ENCODE measurements at places on chromosomes 12 and 14.

DNA sequence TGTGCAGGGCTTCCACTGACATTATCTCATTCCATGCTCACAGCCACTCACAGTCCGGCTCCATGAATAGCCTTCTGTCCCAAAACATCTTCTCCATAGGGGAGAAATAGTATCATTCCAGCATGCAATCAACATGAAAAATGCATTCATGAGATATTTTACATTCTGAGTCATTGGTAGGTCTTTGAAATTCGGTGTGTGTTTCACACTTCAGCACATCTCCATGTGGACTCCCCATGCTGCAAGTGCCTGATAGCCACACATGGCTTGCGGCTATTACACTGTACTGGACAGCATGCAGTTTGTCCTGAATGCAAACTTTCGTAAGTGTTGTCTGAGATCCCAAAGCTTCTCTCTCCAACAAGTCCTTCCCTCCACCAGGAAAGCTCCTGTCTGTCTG, 449.3 kb downstream of the MED13L start:
- no peak for DNase-seq

DNA sequence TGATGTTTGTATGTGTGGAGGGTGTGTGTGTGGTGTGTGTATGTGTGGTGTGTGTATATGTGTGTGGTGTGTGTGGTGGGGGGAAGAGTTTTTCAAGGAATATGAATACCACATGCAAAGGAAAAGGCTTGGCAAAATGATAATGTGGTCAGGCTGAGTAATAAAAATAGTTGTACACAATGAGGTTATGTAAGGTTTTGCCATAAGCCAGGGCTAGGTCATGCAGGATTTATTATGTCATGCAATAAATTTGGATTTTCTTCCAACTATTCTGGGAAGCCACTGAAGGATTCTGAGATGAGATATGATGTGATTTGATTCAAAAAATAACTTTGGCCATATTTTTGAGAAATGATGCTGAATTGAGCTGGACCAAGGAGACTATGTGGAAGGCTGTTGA, 1191.6 kb upstream of the SEL1L start:
- DNase-seq, result no peak

- no peak for DNase-seq
Measured at GRCh38 chr14:104859900-104860299, 5.2 kb upstream of the CEP170B start.

GRCh38 chr12:79658221-79658620, 32.5 kb downstream of the PAWR start:
- no peak for DNase-seq

- no peak for DNase-seq
Measured at GRCh38 chr12:127857661-127858060, 409.3 kb upstream of the TMEM132C start.

GRCh38 chr12:16913832-16914490, 308.0 kb upstream of the LMO3 start:
- DNase-seq, result no peak

Data from globus pallidus (tissue), 1 donor.